Stimulated activated CD4-positive, alpha-beta T cell treated with anti-CD3 and anti-CD28 coated beads, Interleukin-15, amount 100 ng/mL, for 48 hours (primary cell): ENCODE measurements at places on chromosomes 6 and 20.

DNA sequence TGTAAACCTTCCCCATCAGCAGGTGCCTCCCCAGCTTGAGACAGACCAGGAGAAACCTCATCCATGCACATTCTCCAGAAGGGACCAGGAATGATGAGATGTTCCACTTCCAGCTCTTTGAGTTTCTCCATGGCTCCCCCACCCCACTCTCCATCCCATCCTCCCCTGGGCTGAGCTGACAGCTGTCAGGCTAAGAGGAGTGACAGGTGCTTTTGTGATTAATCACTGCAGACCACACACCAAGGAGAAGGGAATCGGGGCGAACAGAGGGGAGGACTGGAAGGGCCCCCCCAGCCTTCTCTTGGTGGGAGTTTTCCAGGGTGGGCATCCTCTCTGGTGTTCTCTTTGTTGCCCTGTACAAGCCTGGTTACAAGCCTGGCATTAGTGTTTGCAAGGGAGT is 56.1 kb upstream of the ZFAND3 start:
- DNase-seq = no peak

GRCh38 chr20:21100578-21101452 is 5.3 kb downstream of the LINC00237 start:
- no peak for DNase-seq

DNA sequence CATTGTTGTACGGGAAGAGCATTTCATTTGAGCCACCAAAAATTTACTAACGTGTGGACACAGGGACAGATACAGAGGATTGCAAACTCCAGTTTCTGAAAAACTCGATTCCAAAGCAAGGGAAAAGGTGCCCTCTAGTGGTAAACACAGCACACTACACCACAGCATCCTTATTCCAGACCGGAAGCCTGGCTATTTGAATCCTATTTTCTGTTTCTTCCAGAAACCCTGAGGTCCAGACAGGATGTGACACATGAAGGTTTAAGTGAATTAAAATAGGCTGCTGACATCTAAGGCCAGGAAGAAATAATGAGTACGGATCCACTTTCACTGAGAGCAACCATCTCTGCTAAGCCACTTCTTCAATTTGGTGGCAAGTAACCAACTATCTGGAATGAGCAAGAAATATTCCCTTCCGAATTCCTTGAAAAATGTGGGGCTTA is 31.8 kb upstream of the GMPR start:
- peak; percentile 13 for DNase-seq

DNA sequence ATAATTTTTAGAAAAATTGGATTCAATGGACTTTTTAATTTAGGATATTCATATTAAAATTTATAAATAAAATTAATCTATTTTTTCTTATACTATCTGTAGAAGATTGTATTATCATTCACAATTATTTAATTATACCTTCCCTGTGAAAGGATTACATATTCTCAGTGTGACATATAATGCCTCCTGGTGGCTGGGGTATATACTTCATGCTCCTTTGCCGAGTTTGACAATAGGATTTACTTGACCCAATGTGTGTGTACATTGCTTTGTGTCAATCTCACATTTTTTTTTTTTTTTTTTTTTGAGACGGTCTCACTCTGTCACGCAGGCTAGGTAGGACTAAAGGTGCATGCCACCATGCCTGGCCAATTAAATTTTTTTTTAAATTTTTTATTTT is 230.0 kb upstream of the CHD6 start:
- no peak for DNase-seq
